ENCODE measurements at places on chromosomes 16 and 17.

DNA sequence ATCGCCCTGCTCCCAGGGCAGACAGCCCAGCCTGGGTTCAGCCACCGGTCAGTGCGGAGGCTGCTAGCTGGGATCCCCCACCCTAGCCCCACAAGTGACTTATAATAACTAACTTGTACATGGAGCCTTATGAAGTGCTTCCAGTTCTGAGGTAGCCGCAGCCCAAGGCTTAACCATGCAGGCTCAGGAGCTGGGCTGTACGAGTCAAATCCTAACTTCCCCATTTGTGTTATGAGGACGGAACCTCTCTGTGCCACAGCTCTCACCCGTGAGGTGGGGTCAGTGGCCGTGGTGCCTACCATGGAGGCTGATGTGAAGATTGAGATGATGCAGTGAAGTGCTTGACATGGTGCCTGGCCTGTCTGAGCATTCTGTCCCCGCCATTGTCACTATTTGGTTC is 27.8 kb upstream of the GOSR2 start:
- DNase-seq: no peak

GRCh38 chr16:47258874-47259461 is 115.2 kb upstream of the NETO2 start:
- DNase-seq: no peak

- no peak for DNase-seq
These were observed 12.5 kb upstream of the FAM171A2 start for GRCh38 chr17:44376124-44376523.

- DNase-seq: no peak
These were observed 403 bp downstream of the TEPSIN start for GRCh38 chr17:81238490-81238814.

GRCh38 chr17:7262935-7263800 is 890 bp upstream of the CLDN7 start:
- DNase-seq: no peak

GRCh38 chr17:64329588-64329987 is 61.1 kb downstream of the PECAM1 start:
- DNase-seq: no peak

Measured in activated T-helper 1 cell treated with anti-CD3 and anti-CD28 coated beads, Interleukin-2, amount 50 U/mL, for 16 hours (primary cell).